ENCODE measurements at places on chromosomes 16 and 17. TPM values are rescaled to one million over a fixed set of nuclear protein-coding genes. Genes with fewer than 3 reads are reported as not detected.

GRCh38 chr17:39581759-39582085 is 26.0 kb downstream of the NEUROD2 start:
- DNase-seq = no peak

DNA sequence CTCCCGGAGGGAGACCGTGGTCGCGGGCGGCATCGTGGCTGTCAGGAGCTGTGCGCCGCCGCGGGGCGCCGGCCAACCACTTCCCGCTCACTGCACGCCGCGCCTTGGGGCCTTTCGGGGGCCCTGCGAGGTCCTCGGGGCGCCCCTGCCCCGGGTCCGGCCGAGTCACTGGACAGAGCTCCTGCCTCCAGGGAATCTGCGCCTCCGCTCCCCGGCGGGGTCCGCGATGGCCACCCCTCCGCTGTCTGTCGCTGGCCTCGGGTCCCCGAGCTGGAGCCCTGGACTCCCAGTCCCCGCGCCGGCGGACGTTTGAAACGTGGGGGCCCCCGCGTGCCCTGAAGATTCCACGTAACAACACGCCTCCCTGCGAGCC is at the start of gene QRICH2:
Gene QRICH2 (minus strand): TSS at position 311 of the 373 bp plus-strand sequence. CDS start 278 bp downstream, at position 33.
- DNase-seq = no peak

GRCh38 chr16:81526935-81527334 is 82.3 kb downstream of the CMIP start:
- DNase-seq = peak; percentile 67

The KRT33A gene
- not detected for total RNA-seq

The OTOA gene
- 0.14 TPM for total RNA-seq

The CCL13 gene
- total RNA-seq = not detected

DNA sequence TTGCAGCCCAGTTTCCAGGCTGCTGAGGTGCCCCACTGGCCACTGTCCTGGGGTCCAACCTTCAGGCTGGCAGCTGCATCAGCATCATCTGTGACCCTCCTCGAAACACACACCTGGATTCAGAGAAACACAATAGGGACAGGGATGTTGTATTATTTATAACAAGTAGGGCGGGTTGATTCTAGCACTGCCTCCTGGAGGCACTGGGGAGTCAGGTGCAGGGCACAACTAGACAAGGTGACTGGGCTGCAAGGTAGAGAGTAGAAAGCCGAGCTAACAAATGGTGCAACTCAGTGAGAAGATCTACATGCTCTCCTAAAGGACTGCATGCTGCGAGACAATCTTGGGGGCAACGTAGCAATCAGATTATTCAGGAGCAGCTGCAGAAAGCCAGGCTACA is 317.3 kb downstream of the SLC39A11 start:
- DNase-seq = no peak

DNA sequence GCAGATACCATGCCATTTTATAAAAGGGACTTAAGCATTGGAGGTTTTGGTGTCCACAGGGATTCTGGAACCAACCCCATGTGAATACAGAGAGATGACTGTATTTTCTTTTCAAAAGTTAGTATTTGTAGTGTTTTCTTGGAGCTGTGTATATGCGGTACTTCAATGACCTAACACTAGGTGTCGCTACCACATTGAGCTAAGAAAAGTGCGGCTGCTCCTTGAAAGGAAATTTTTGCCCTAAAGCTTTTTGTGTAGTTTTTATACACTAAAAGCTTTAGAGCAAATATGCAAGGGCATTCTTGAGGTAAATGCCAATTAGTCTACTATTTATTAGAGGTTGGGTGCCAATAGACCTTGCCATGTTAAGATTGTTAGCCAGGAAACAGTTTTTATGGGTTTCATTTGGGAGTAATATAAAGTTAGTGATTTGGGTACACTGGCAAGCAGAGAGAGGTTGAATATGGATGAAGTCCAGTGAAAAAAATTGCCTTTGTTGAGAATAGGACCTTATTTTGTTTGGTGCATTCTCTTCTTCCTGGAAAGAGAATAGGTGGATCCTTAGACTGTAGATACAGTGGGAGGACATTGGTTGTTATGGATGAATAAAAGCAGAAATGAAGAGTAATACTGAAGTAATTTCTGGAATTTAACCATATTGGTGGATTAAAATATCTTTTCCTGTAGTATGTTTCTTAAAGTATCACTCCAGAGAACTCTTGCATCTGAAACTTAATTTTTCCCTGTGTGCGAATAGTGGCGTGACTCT is 43.3 kb downstream of the BCAS3 start:
- DNase-seq = peak; percentile 79

The DLX4 gene
- total RNA-seq = not detected

- no peak for DNase-seq
These were observed 25.5 kb downstream of the MYO18A start for GRCh38 chr17:29154516-29155226.

- no peak for DNase-seq
These were observed 34.2 kb downstream of the CRLF3 start for GRCh38 chr17:30790279-30790678.

The PDE6G gene
- 42.8 TPM for total RNA-seq

The KRTAP4-3 gene
- not detected for total RNA-seq

GRCh38 chr17:74271901-74272561 is 2.0 kb upstream of the DNAI2 start:
- no peak for DNase-seq

- DNase-seq = no peak
These were observed 146.2 kb downstream of the ENGASE start for GRCh38 chr17:79220713-79221291.

The OR4D1 gene
- 1.0 TPM for total RNA-seq

DNA sequence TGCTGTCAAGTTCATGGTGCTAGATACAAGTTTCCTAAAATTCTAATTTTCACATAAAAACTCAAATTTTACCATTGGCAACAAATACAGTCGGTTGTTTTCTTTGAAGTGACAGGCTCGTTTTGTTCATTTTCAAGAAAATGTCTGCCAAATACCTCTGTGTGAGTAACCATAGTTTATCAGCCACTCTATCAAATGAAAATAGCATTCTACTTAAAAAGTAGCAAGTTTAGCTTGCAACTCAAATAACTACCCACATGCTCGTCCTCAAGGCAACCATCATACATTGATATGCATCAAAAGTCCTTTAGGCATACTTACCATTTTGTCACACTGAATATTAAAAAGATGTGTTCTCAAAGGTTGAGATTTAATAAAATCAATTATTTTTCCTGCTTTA is 11.7 kb downstream of the MYH10 start:
- DNase-seq = no peak

Measured in natural killer cell (primary cell).